ENCODE measurements at places on chromosomes 12 and 14.

DNA sequence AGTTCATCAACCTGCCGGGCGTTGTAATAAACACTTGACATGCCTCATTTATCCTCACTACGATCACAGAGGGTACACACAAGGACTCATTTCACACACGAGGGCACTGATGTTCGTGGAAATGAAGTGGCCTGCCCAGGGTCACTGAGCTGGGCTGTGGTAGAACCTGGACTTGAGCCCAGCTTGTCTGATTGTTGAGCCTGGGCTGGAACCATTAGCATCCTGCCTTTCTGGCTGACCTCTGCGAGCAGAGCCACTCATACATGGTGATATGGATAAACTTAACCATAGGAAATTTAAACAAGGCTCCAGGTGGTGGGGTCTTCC lies 16.6 kb upstream of the JDP2 start:
- no peak for DNase-seq

- no peak for DNase-seq
Observed at GRCh38 chr12:112887550-112887949, 19.2 kb upstream of the OAS1 start.

DNA sequence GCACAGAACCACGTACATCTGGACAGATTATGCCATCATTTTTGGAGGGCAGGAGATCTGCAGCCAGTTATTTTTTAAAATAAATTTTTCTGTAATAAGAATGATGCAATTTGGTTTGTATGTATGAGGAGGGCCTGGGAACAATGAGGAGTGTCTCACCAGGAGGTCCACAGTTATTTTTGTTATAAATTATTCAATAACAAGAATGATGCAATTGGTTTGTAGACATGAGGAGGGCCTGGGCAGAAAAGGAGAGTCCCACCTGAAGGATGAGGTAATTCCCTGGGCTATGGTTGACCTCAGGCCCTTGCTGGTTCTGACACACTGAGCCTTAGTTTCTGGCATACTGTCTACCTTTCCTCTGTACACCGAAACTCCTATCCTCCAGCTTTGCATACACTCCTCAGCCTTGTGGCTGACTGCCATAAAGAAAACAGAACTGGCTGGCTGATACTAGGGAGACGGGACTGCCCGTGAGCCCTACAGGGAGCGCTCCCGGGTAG lies 9.0 kb upstream of the DCD start:
- DNase-seq: no peak

DNA sequence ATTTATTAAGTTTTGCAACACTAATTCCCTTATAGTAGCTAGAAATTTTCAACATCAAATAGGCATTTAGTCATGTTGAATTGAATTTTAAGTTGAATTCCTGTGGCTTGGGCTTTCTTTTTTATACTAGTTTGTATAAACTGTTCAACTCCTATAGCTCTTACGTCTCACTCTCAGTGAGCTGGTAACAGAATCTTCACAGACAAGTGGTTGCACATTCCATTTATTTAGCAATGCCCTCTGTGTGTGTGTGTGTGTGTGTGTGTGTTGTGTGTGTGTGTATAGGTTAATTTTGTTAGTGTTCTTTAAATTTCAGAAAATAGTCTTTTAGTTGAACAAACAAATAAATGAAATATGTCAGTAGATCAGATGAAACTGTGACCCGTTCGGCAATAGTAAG lies 425.0 kb downstream of the NPAS3 start:
- no peak for DNase-seq

GRCh38 chr12:84732828-84733340 lies 179.7 kb downstream of the SLC6A15 start:
- no peak for DNase-seq

GRCh38 chr14:69873877-69874780 lies 5.1 kb upstream of the SMOC1 start:
- DNase-seq: no peak

GRCh38 chr12:115864396-115864795 lies 413.1 kb downstream of the MED13L start:
- DNase-seq: no peak

DNA sequence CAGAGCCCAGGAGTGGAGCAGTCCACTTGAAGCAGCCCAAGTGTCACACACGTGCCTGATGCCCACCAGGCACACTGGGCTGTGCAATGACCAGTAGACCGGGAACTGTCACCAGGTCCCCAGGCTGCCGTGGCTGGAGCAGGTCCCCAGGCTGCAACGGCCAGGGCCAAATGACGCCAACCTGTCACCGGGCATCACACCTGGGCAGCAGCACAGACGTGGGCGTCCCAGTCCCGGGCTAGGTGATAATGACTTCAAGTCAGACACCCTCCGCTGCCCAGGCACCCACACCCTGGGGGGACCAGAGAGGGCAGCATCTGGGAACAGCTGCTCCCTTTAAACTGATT lies 30.6 kb upstream of the MMP17 start:
- DNase-seq: no peak

GRCh38 chr12:124621296-124621660 lies 53.9 kb upstream of the NCOR2 start:
- DNase-seq: no peak

GRCh38 chr14:71555654-71556559 lies 376.3 kb upstream of the RGS6 start:
- peak; percentile 51 for DNase-seq

DNA sequence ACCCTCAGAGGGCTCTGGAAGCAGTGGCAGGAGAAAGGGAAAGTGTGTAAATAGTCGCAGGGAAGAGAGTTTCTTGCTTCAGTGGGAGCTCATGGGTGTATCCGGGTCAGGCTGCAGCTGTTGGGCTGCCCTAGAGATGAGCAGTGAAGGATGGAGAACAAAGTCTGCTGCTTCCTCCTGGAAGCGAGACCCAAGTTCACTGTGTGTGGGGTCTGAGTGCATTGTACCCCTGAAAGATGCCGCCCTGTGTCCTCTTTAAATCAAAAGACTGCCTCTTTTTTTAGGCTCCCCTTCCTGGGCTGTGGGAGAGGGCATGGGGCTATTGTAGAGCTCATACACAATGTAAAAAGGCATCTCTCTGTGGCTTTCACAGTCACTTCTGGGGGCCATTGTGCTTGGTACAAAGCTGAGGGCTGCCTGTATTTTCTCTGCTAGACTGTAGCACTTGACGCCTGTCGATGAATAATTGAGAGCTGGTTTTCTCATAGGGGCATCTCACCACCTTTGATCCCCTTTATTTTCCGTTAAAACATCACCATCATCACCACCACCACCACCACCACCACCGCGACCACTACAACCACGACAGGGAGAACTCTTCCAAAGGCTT lies 16.7 kb downstream of the CHST11 start:
- no peak for DNase-seq

DNA sequence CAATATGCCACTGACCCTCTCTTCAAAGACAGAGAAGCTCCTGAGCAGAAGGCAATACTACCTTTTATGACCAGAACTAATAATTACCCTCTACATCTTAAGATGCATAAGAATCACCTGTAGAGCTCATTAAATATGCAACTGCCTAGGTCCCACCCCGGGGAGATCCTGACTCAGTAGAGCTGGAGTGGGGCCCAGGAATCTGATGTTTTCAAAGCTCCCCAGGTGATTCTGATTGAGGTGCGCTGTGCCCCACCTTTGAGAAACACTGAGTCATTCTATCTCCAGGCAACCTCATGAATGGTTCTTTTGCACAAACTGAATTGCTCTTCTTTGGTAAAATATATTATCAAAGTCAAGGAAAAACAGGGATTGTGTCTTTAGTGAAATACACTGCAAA lies 149.3 kb upstream of the BMP4 start:
- DNase-seq: no peak

- no peak for DNase-seq
Observed at GRCh38 chr12:77493302-77494168, 337.2 kb upstream of the NAV3 start.

- DNase-seq: no peak
Observed at GRCh38 chr14:25056688-25057078, 6.7 kb upstream of the STXBP6 start.

DNA sequence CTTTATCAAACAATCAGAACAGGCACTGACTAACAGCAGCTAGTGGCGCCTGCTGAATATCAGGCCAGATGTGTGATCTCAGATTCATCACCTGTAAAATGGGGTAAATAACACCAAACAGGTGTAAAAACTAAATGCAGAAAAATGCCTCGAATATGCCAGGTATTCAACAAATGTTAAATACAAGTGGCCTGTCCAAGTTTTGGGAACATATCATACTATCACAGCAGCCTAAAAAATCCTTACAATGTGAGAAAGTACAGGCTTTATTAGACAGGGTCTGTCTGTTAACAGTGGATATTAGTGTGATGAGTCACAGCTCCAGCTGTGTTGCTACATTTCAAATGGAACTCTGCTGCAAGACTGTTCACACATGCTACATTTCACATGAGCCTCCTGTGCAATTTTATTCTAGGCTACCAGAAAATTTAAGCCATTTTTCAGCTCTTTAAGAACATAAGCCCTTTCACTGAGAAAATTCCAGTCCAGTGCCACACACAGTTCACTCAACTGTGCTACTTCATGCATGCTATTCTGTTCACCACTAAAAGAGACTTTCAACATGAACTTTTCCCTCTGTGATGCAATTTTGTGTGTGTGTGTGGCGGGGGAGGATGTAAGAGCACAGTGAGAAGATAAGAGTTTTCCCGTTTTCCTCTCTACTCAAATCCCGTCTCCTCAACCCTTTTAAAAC lies 56.7 kb downstream of the MSRB3 start:
- DNase-seq: no peak

DNA sequence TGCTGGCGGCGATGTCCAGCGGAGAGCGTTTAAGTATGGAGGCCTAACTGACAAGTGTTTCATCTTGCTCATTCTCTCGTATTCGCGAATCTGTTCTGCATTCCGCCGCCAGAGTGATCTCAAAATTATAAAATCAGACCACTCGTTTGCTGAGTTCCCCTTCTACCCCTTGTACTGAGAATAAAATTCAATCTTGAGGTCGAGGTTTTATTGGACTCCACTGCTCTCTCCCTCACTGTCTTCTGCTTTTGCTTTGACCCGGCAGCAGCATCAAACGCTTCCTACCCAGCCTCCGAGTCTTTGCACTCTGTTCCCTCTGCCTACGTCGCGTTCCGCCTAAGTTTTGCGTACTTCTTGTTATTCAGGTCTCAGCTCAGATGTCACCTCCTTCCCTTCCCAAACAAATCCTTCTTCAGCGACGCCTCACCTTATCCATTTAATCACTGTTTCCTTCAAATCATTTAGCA lies 462 bp downstream of the KNTC1 start:
- DNase-seq: no peak

DNA sequence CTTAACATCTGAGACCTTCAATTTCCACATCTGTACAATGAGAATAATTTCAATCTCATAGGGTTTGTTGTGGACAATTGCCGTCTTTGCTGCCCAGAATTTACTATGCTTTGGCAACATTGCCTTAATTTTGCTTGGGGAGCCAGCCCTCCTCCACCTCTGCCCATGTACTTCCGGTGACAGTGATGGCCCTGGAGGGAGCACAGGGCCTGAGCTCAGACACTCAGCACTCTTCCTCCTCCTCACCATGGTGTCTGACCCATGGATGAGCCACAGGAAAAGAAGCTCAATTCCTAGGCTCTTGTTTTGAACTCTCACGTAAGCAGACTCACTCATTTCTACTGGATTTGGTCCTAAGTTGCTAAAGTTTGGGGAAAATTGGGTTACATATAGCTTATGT lies 58.2 kb downstream of the TBC1D30 start:
- no peak for DNase-seq

- no peak for DNase-seq
Observed at GRCh38 chr14:84584511-84584910, 945.4 kb upstream of the FLRT2 start.

DNA sequence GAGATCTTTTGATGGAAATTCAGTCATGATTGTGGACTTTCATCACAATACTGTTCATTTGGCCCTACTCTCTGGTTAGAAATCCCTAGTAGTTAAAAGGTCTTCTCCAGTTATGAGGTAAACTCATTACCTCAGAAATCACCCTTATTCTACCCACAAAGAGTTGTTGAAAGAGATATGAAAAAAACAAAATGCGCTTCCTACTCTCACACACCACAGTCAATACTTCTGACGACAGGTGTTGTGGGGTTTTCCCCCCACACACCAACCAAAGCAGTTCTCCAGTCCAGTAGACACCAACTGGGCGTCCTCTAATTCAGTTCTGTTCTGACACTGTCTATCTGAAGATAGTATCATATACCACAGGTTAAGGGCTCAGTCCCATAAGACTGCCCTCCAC lies 54.9 kb downstream of the TRMT5 start:
- no peak for DNase-seq

DNA sequence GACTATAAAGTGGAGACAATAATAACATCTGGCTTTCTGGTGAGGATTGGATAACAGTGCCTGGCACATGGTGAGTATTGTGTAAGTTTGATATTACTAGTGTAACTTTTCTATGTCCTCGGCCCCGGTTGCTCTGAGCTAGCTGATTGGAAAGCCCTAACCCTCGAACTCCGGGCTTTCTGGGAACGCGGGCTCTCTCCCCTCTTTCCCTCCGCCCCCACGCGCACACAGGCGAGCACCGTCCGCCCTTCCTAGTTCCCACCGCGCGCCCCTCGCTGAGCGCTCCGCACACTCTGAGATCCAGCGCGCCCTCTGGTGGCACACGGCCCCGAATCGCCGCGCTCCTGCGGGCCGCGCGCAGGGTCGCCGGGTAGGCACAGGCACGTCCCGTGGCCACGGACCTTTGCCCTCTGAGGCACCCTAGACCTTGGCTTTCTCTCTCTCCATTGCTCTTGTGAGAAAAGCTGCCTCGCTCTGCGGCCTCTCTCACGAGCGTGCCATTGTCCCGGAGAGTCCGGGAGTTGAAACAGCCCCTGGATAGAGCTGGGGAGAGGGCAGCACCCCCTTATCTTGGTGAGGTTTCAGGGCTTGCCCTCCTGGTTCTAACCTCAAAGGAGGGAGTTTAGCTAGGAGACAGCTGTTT lies 23.2 kb upstream of the ESRRB start:
- DNase-seq: peak; percentile 55

GRCh38 chr14:85912141-85912540 lies 382.2 kb downstream of the FLRT2 start:
- no peak for DNase-seq

- no peak for DNase-seq
Observed at GRCh38 chr14:85867450-85867849, 337.5 kb downstream of the FLRT2 start.

- DNase-seq: no peak
Observed at GRCh38 chr12:3630111-3630510, 122.8 kb downstream of the CRACR2A start.

- DNase-seq: no peak
Observed at GRCh38 chr12:5201554-5202218, 158.0 kb downstream of the KCNA5 start.

GRCh38 chr12:59040656-59041055 lies 120.4 kb upstream of the LRIG3 start:
- no peak for DNase-seq

- DNase-seq: no peak
Observed at GRCh38 chr12:105983622-105984320, 155.0 kb downstream of the NUAK1 start.
